ENCODE measurements at places on chromosomes 11 and 22. TPM values are rescaled to one million over a fixed set of nuclear protein-coding genes. Genes with fewer than 3 reads are reported as not detected.

DNA sequence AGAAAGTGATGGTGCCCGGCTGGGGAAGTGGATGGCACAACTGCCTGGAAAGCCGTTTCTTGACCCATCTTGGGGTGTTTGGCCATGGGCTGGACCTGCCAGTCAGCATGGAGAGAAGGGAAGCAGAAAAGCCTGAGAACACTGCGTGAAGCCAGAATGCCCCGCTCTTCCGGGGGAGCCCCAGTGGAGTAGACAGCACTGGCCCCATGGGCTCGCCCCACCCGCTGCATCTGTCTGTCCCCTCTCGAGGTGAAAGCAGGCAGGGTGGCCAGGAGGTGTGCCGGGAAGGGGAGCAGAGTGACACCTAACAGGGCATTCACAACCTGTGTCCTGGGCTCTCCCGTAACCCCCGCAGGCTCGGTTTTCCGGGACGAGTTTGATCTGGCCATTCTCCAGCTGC, 57.1 kb upstream of the TBCEL start:
- no peak overlapping the region for H3K27ac ChIP-seq
- peaks cover 6% of the 10 kb centered on the region for H3K27me3 ChIP-seq
- H3K4me1 ChIP-seq, result no peaks in the 10 kb centered on the region
- no peak overlapping the region for H3K4me3 ChIP-seq

GRCh38 chr11:47177229-47177845, 658 bp upstream of the ARFGAP2 start:
- no peaks in the 10 kb centered on the region for H3K27me3 ChIP-seq
- H3K4me1 ChIP-seq, result peaks cover 39% of the 10 kb centered on the region
- peak overlapping the region; percentile 94 for H3K4me3 ChIP-seq
- peak overlapping the region; percentile 100 for H3K27ac ChIP-seq
- peaks cover 23% of the 10 kb centered on the region for H3K36me3 ChIP-seq

DNA sequence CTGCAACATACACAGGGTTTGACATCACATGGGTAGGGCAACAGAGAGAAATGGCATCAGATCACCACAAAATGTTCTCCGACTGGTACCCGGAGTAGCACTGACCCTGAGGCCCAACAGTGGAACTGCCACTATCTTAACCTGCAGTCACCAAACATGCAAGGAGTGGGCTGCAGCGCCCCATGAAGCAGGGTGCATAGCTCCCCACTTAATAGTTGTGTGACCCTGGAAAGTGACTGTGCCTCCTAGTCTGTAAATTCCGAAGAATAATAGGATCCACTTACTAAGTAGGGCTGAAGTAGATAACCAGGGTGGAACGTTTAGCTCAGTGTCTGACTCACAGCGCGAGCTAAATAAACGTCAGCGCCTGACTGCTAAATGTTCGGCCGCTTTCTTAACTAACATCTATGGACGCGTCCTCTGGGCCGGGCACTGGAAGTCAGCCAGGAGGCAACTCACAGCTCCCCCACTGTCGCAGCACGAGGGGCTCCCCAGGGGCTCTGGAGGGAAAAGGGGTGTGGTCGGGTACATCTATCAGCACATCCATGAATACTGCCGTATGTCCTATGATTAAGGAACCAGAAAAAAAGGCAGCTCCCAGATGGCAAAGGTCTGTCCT, 777 bp downstream of the LTO1 start:
- H3K4me3 ChIP-seq, result peak overlapping the region; percentile 90
- H3K4me1 ChIP-seq, result peaks cover 24% of the 10 kb centered on the region
- H3K36me3 ChIP-seq, result peaks cover 16% of the 10 kb centered on the region
- H3K27me3 ChIP-seq, result peaks cover 1% of the 10 kb centered on the region

- H3K27me3 ChIP-seq, result peaks cover 48% of the 10 kb centered on the region
- peak within 1 kb of the TSS; percentile 84 for H3K4me3 ChIP-seq
- peaks cover 11% of the 10 kb centered on the region for H3K4me1 ChIP-seq
- no peak within 1 kb of the TSS for H3K27ac ChIP-seq
- H3K36me3 ChIP-seq, result no peaks in the 10 kb centered on the region
Observed at GRCh38 chr11:102109896-102110760, at the start of gene YAP1. Gene YAP1 (plus strand): TSS chr11:102110447. CDS start chr11:102110849, 402 bp downstream.

DNA sequence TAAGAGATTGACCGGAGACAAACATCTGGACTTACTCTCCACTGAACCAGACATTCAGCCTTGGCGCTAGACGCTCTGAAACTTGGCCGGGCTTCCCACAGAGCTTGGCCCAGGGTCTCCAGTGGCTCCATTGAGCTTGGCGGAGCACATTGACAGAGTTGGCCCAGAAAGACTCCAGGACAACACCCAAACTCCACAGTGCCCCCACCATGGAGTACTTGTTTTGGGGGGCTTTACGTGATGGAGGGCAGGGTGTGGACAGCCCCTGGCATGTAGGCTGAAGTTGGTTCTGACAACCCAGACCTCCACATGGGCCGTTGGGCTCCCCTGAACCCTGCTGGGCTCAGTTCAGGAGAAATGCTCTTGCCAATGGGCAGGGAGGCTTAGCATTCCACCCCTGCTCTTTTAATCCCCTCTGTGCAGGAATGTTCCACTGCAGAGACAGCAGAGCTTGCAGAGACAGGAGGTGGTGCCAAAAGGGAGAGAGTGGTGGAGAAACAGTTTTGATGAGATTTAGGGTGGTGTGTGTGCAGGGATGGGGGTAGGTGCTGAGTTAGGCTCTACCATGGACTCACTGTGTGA, 102.4 kb upstream of the TIMP3 start:
- no peak for DNase-seq
- H3K27me3 ChIP-seq, result peaks cover 9% of the 10 kb centered on the region
- H3K27ac ChIP-seq, result no peak overlapping the region
- no peak overlapping the region for H3K4me3 ChIP-seq
- no peaks in the 10 kb centered on the region for H3K4me1 ChIP-seq
- H3K36me3 ChIP-seq, result no peaks in the 10 kb centered on the region

DNA sequence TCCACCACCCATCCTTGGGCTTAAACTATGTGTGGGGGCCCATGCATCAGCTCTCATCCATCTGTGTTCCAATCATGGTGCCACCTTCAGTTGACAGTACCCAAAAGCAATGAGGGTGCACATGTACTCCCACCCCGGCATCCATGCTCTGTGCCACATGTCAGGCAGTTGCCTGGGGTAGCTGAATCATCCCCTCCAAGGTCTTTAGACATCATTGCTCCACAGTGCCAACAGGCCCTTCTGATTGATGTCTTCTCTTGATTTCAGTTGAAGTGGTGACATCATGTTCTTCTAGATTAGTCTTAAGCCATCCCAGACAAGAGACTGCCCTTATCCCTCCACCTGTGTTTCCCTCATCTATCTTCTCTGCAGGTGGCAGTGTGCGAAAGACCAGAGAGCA, 42.5 kb downstream of the TMPRSS5 start:
- peaks cover 2% of the 10 kb centered on the region for H3K27me3 ChIP-seq
- H3K4me1 ChIP-seq, result no peaks in the 10 kb centered on the region
- H3K36me3 ChIP-seq, result no peaks in the 10 kb centered on the region
- no peak overlapping the region for H3K4me3 ChIP-seq

- no peaks in the 10 kb centered on the region for H3K4me1 ChIP-seq
- no peak for DNase-seq
- H3K27ac ChIP-seq, result no peak overlapping the region
- no peak overlapping the region for H3K4me3 ChIP-seq
- H3K36me3 ChIP-seq, result no peaks in the 10 kb centered on the region
Observed at GRCh38 chr11:126129727-126130671, 67.3 kb upstream of the CDON start.

GRCh38 chr11:109123816-109124787, 297.9 kb upstream of the C11orf87 start:
- no peak overlapping the region for H3K4me3 ChIP-seq
- DNase-seq, result no peak
- no peaks in the 10 kb centered on the region for H3K27me3 ChIP-seq
- no peak overlapping the region for H3K27ac ChIP-seq

DNA sequence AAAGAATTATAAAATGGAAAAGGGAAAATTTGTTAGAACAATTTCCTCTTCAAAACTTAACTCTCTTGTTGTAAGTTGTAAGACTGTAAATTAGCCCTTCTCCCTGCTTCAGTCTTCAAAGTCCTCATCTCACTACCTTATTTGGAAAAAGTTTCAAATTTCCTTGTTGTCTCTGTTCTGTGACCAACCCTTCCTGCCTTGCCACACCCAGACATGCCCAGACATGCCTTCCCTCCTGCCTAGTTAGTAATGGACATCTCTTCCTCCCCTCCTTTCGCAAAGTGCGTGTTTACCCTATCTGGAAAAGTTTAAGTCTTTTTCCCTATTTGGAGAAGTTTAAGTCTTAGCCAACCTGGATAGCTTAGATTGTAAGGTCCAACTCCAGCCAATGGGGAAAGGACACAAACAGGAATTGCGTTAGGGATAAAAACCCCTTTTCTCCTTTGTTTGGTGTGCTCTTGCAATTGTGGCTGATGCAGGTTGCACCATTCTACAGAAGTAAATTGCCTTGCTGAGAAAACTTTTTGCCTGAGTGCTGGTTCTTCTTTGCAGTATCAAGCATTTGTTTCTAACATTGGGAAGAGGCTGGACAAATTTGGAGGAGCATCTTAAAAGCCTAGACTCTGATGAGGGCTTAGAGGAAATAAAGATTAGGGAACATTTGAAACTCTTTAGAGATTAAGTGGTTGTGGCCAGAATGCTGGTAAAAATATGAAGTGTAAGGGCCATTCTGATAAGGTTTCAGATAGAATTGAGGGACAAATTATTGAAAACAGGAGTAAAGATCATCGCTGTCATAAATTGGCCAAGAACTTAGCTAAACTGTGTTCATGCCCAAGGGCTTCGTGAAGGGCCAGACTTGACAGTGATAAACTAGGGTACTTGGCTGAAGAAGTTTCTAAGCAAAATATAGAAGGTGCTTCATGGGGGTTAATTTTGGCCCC, 15.4 kb downstream of the OR52K2 start:
- peaks cover 8% of the 10 kb centered on the region for H3K27me3 ChIP-seq
- H3K36me3 ChIP-seq, result no peaks in the 10 kb centered on the region
- no peak overlapping the region for H3K27ac ChIP-seq
- no peak for DNase-seq

- no peak for DNase-seq
- H3K4me3 ChIP-seq, result no peak overlapping the region
- H3K4me1 ChIP-seq, result peaks cover 11% of the 10 kb centered on the region
- no peak overlapping the region for H3K27ac ChIP-seq
Observed at GRCh38 chr11:67493548-67494370, 10.9 kb downstream of the AIP start.

- no peak overlapping the region for H3K27ac ChIP-seq
- no peak overlapping the region for H3K4me3 ChIP-seq
- H3K27me3 ChIP-seq, result peaks cover 7% of the 10 kb centered on the region
- peak; percentile 55 for DNase-seq
- peaks cover 9% of the 10 kb centered on the region for H3K4me1 ChIP-seq
- no peaks in the 10 kb centered on the region for H3K36me3 ChIP-seq
Observed at GRCh38 chr22:35604621-35605368, 12.3 kb downstream of the MB start.

GRCh38 chr11:72609045-72609444, 65.2 kb downstream of the PDE2A start:
- no peak overlapping the region for H3K4me3 ChIP-seq
- no peak overlapping the region for H3K27ac ChIP-seq
- no peaks in the 10 kb centered on the region for H3K36me3 ChIP-seq
- DNase-seq, result peak; percentile 28
- H3K27me3 ChIP-seq, result peaks cover 15% of the 10 kb centered on the region

DNA sequence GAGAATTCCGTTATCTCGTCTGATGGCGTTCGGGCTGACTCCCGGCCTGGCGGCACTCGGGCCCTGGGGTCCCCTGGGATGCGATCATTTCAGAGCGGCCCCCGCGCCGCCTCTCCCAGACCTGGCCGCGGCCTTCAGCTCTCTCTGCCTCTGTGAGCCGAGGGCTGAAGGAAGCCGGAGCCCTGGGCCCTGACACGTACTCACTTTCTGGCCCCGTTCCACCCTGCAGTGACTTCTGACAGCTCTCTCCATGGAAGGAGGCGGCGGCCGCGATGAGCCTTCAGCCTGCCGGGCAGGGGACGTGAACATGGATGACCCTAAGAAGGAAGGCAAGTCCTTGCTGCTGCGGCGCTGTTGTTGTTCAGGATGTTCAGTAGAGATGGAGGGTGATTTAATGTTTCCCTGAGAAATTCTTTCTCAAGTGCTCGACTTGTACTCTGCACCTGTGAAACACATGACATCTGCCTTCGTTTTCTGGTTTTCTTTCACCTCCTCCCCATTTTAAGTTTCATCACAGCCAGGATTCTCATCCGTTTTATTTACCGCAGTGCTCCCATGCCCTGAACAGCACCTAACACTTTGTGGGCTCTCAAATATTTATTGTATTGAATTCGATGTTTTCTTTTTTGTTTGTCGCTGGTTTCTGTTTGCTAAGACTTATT, 612 bp downstream of the GTSE1 start:
- H3K36me3 ChIP-seq, result peaks cover 36% of the 10 kb centered on the region
- H3K4me3 ChIP-seq, result peak overlapping the region; percentile 91
- DNase-seq, result peak; percentile 49
- H3K27ac ChIP-seq, result peak overlapping the region; percentile 9
- H3K4me1 ChIP-seq, result peaks cover 23% of the 10 kb centered on the region

DNA sequence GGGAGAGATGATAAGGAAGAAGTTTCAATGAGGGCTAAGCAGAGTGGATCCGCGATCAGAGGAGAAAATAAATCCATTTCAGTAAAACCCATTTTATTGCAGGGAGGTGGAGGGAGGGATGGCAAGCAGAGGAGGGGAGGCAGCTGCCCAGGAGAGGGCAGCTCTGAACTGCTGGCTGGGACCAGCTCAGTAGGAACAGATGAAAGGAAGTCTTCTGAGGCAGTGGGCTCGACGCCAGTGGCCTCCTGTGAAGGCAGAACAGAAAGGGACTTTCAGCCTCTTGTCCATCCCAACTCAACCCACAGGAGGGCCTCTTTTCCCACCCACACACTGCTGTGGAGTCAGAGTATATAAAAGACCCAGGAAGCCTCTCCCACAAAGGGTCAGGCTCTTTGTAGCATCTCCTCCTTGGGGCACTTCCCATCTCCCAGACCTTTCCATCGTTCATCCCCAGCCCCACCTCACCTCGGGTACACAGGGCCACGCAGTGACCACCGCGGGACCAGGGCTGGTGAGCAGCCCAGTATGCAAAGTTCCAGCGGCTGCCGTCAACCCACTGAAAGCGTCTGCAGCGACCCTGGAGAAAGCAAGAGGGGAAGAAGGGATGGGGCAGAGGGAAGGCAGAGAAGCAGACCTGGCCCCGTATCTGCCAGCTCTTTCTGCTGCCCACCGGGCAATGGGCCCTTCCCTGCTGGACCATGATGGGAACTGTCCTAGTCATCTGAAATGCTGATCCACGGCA, 3.0 kb downstream of the PRG2 start:
- H3K36me3 ChIP-seq, result no peaks in the 10 kb centered on the region
- H3K4me1 ChIP-seq, result no peaks in the 10 kb centered on the region
- no peak overlapping the region for H3K27ac ChIP-seq
- no peak for DNase-seq
- no peaks in the 10 kb centered on the region for H3K27me3 ChIP-seq
- H3K4me3 ChIP-seq, result no peak overlapping the region

The TMEM258 gene
- 170 TPM for total RNA-seq

The YIF1A gene
- 64.0 TPM for total RNA-seq

The P2RX6 gene
- 0.22 TPM for total RNA-seq

The MAP4K2 gene
- 58.0 TPM for total RNA-seq

The OR52H1 gene
- total RNA-seq, result not detected

The ARFGAP3 gene
- 27.1 TPM for total RNA-seq

The C11orf87 gene
- not detected for total RNA-seq

The HBE1 gene
- total RNA-seq, result not detected

The XKR3 gene
- total RNA-seq, result not detected

The USP2 gene
- total RNA-seq, result 0.96 TPM

The MMP8 gene
- not detected for total RNA-seq

The KCNA4 gene
- not detected for total RNA-seq

The TRPM5 gene
- not detected for total RNA-seq

The TPBGL gene
- total RNA-seq, result 0.18 TPM

The APOA5 gene
- total RNA-seq, result not detected

The YPEL1 gene
- 1.2 TPM for total RNA-seq

Measured in activated CD8-positive, alpha-beta T cell treated with anti-CD3 and anti-CD28 coated beads for 36 hours (primary cell).